ENCODE measurements at places on chromosomes 3 and 15.

DNA sequence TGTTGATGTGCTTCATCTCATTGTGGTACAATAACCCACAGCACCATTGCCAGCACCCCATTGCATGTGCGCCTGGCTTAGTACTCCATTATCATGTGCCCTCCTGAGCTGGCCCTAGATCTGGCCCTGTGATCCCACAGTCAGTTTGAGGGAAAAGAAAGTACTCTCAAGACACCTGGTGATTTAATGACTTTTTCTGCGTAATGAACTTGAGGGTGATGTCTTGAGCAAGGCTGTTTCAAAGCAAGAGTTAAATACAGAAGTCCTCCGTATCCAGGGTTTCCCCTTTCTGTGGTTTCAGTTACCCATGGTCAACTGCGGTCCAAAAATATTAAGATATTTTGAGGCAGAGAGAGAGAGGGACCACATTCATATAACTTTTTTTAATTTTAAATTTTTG is 16.3 kb downstream of the C3orf20 start:
- DNase-seq, result no peak

- no peak for DNase-seq
Measured at GRCh38 chr3:40313975-40314860, 4.7 kb downstream of the EIF1B start.

GRCh38 chr15:99708563-99708962 is 24.7 kb downstream of the LYSMD4 start:
- peak; percentile 89 for DNase-seq

GRCh38 chr3:139132976-139133375 is 88.3 kb upstream of the PRR23C start:
- DNase-seq, result no peak

- DNase-seq, result no peak
Measured at GRCh38 chr3:181695661-181696491, 15.8 kb upstream of the SOX2 start.

- no peak for DNase-seq
Measured at GRCh38 chr3:5078151-5078550, 43.9 kb upstream of the ARL8B start.

GRCh38 chr3:14319654-14320182 is 82.7 kb upstream of the SLC6A6 start:
- peak; percentile 76 for DNase-seq

GRCh38 chr15:34729056-34729455 is 25.7 kb downstream of the GJD2 start:
- no peak for DNase-seq

DNA sequence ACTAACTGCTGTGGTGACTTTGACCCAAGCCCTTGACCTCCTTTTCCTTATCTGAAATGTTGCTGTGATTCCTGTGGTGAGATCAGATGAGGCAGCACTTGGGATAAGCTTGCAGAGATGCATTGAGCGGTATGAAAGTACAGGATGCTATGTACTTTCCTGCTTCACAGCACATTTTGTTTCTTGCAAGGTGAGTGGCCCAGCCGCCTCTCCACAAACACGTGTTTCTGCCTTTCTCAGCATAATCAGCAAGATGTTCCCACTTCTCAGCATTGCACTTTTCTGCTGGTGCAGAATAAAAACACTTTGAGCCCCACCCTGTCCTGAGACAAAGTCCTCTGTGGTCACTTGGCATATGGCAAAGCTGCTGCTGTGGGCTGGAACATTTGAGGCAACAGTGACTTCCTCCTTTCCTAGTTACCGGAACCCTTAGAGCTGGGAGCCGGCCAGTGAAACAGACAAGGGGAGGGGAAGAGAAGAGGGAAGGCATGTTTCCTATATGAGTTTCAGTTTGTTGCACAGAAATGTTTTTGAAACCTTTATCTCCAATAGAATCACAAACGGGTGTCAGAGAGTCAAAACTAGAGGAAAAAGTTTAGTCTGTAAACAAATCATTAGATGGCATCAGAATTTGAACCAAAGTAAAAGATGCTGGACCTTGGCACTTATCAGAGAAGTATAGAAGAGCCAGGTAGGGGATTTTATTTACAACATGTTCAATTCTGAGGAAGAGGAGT is 5.0 kb downstream of the NUDT16 start:
- no peak for DNase-seq

DNA sequence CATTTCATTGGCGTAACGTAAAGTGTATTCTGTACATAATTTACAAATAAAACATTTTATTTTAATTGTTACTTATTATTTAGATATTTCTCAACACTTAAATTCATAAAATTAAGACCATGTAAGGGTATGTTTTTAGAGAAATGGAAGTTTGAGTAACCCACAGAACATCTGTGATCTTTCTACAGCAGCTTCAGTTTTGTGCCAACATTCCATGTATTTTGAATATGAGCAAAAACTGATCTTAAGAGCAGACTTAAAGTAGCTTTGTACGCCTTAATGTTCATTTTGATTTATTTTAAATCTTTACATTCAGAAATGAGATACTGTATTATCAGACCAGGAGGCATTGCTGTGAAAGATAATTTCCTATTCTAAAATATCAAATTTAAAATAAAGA is 27.2 kb downstream of the SEC62 start:
- no peak for DNase-seq

- no peak for DNase-seq
Measured at GRCh38 chr3:182308328-182308727, 485.0 kb upstream of the ATP11B start.

DNA sequence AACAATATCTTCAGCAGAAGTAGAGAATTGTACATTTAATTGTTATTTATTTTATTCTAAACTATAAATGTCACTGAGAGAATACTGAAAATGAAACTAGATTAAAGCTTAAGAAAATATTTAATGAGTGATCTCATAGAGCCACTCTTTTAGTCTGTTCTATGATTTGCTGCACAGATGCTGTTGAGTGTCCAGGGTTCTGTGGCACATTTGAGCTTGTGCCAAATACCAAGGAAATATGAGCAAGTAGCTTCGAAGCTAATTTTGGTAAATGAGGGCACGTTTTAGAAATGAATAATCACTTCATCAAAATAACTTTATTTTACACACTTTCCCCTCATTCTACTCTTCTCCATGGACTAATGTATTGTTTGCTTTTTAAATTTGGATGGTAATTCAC is 53.6 kb upstream of the THRB start:
- DNase-seq, result peak; percentile 7

DNA sequence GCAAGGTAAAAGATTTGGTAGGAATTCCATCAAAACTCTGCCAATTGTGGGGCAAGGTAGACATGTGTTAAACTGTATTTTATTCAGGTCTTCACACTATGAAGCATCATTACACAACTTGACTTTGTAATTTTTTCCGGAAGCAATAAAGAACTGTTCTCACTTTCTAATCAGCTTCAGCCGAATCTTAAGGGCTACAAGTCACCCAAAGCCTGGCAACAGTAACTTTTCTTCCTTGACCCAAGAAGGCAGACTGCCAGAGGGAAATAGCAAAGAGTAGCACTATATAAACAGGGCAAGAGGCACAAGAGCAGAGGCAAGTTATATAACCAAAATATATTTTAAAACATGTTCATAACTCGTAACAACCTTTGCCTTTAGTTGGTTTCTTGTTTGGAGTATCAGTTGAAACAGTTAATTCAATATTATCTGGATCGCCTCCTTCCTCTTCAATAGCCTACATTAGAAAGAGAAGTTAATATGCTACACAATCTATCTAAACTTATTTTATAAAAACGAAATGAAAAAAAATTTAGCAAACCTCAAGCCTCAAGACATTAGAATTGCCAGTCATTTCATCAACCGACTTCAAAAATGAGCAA is 1.4 kb downstream of the SLTM start:
- no peak for DNase-seq

DNA sequence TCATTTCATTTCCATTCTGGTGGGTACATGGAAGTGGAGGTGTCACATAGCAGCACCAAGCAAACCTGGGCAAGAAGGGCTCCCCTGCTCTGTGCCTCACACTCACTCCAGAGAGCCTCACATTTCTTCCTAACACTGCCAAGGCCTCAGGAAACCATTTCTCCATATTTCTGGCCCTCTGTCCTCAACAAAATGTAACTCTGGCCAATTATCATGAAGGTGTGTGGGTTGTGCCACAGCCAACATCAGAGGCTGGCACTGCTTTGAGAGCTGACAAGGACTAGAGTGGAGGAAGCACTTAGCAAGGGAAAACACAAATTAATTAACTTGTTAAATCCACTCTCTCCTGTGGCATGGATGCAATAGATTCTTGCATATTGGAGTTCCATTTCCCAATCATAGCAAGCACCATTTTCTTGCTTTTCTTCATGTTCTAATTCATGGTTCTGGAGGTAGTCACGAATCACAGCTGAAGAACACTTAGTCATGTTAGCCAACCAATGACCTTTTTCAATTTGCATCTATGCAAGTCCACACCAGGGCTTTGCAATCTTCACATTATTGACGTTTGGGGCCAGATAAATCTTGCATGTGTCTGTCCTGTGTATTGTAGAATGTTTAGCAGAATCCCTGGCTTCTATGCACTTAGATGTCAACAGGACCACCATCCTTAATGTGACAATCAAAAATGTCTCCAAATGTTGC is 241.1 kb downstream of the PLCL2 start:
- DNase-seq, result no peak

Measured in brain microvascular endothelial cell (primary cell).